EH (cell line): ENCODE measurements at places on chromosomes 5 and 9.

- DNase-seq: no peak
Measured at GRCh38 chr5:146337264-146337904, 1.3 kb upstream of the POU4F3 start.

DNA sequence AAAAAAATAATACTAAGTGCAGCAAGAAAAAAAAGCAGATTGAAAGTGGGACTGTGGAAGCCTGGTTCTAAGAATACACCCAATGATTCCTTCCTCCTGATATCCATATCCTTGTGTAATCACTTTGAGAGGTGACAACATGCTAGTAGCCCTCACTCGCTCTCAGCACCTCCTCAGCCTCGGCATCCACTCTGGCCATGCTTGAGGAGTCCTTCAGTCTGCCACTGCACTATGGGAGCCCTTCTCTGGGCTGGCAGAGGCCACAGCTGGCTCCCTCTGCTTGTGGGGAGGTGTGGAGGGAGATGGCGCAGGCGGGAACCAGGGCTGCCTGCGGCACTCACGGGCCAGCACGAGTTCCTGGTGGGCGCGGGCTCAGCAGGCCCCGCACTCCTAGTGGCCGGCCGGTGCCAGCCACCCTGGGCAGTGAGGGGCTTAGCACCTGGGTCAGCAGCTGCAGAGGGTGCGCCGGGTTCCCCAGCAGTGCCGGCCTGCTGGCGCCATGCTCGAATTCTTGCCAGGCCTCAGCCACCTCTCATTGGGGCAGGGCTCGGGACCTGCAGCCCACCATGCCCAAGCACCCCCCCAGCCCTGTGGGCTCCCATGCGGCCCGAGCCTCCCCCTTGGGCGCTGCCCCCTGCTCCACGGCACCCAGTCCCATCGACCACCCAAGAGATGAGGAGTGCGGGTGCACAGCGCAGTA is 24.5 kb upstream of the SELENOP start:
- DNase-seq: no peak

- DNase-seq: no peak
Measured at GRCh38 chr5:83034528-83035207, 42.5 kb downstream of the TMEM167A start.

GRCh38 chr5:95822043-95822541 is 434 bp downstream of the GLRX start:
- peak; percentile 62 for DNase-seq

- no peak for DNase-seq
Measured at GRCh38 chr9:93582115-93582514, 5.7 kb downstream of the PHF2 start.
